ENCODE measurements at places on chromosomes 6 and 20.
A peak's percentile ranks its signal among the peaks of the same experiment; 100 is the strongest.

- no peak for DNase-seq
Measured at GRCh38 chr6:48423640-48424365, 312.8 kb upstream of the PTCHD4 start.

GRCh38 chr20:9515741-9516233, 1.4 kb downstream of the LAMP5 start:
- no peak for DNase-seq

- DNase-seq, result peak; percentile 76
Measured at GRCh38 chr6:5260111-5260620, 584 bp downstream of the LYRM4 start.

- no peak for DNase-seq
Measured at GRCh38 chr20:35527122-35527769, 2.2 kb downstream of the C20orf173 start.

DNA sequence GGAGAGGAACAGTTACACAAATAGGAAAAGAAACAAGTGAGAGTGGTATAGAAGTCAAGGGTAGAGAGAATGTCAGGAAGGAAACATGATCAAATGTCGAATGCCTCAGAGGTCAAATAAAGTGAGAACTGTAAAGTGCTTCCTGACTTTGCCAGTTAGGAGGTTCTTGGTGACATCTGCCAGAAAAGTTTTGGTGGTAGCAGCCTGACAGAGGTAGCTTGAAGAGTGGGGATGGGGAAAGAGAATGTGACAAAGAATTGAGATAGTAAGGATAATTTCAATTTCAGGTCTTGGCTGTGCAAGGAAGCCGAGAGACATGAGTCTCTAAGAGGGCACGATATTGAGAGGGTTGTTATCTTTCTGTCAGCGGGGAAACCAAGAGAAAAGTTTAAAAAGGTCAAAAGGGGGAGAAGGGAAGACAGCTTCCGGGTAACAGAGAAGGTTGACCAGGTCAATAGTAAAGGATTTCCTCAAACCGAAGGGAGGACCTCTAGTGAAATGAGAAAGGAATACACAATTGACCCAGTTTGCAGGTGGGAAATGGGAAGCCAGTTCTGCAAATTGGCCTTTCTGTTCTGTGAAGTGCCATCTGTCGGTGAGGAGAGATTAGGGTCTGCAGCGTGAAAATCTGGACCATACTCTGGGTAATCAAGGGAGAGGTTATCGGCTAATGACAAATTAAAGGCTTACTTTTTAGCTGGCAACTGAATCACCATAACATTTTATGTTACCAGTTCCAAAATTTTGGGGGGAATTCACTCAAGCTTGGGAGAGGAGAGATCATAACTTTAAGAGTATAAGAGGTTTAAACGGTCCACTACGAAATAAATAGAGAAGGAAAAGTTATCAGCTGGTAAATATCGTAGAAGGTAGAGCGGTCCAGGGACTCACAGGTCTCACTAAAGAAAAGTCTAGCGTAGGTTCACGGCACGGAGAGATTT, 973 bp upstream of the BRD2 start:
- no peak for DNase-seq

DNA sequence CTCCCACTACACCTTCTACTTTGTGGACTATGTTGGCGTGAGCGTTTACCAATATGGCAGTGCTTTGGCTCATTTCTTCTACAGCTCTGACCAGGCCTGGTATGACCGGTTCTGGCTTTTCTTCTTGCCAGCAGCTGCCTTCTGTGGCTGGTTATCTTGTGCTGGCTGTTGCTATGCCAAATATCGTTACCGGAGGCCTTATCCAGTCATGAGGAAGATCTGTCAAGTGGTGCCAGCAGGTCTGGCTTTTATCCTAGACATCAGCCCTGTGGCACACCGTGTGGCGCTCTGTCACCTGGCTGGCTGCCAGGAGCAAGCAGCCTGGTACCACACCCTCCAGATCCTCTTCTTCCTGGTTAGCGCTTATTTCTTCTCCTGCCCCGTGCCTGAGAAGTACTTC, 16.5 kb upstream of the EFHC1 start:
- DNase-seq, result no peak

Measured in HEK293T (cell line).